ENCODE measurements at places on chromosomes 7 and 10.

- DNase-seq = no peak
Measured at GRCh38 chr7:124764847-124765400, 668 bp downstream of the GPR37 start.

- DNase-seq = no peak
Measured at GRCh38 chr10:10020945-10021344, 996.7 kb upstream of the CELF2 start.

- DNase-seq = no peak
Measured at GRCh38 chr10:62153191-62153590, 115.5 kb downstream of the RTKN2 start.

DNA sequence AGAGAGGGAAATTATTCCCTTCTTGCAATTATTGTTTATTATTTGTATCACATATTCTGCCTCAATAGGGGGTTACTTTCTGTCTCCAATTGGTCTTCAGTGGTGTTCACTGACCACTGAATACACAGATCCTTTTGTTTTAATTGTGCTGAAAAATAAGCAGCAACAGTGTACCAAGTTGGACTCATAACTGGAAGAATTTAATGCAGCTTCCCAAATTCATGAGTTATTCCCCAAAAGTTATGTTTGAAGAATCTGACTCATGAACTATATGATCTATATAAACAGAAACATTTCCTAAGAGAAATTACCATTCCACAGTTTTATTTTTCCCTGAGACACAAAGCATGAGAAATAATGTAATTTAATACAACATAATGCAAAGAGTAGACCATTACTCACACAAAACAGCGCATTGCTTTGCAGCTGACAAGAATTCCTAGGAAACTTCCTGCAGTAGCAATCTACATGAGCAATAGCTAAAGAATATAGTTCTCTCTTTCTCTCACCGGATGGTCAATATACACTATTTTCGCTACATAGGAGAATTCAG, 479.2 kb downstream of the HTR7 start:
- DNase-seq = no peak

- DNase-seq = no peak
Measured at GRCh38 chr7:75995052-75995471, 667 bp upstream of the TMEM120A start.

- no peak for DNase-seq
Measured at GRCh38 chr10:6530966-6531365, 49.1 kb downstream of the PRKCQ start.

DNA sequence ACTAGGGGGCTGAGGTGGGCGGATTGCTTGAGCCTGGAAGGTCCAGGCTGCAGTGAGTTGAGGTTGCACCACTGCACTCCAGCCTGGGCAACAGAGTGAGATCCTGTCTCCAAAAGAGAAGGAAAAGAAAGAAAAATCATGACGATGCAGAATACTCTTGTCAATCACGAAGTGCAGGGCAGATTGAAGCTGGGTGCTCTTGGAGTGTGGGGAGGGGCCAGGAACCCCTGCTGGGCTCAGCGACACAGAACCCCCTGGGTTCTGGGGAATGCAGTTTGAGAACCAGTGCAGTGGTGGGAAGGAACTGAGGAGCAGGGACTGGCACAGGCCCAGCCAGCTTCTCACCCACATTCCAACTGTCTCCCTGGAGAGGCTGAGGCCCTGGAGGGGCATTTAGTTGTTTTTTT, 10.8 kb upstream of the INTS1 start:
- DNase-seq = no peak

Data from liver (tissue), 10 donors.